Heart right ventricle (tissue), 16 donors: ENCODE measurements at places on chromosomes 2 and 18.
A peak's percentile ranks its signal among the peaks of the same experiment; 100 is the strongest.

DNA sequence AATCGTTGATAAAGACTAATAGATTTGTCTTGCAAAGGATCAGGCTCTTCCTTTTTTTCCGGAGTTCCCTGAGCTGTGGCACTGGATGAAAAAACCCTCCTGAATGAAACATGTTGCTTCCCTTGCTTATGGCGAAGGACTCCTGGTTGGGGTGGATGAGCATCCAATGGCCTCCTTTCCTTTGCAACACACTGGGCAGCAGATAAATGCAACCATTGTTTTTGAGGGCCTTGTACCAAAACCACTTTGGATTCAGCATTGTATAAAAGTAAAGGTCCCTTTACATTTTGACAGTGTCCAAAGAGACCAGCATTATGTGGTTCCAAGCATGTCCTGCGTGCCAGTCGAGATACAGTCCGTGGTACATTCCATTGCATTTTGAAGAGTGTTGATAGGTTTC is 44.7 kb downstream of the FAM210A start:
- no peak for DNase-seq

GRCh38 chr2:74850496-74851190 is 16.7 kb downstream of the HK2 start:
- DNase-seq = no peak

- DNase-seq = no peak
These were observed 1534.4 kb downstream of the LRP1B start for GRCh38 chr2:140596447-140596846.

DNA sequence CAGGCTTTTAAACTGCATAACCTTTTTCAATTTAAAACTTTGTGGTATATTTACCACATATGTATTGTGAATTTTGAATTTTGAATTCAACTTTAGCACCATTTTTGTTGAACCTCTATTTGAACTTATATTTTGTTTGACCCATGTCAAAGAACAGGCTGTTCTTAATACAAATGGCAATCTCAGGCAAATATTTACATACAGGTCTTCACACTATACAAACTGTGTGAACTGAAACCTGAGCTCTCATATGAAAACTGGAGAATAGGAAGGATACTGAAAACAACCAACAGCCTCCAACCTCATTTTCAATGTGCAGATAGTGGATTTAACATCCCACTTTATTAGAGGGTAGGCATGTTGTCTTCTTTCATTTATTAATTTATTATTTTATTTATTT is 491.8 kb downstream of the KCNJ3 start:
- DNase-seq = no peak

DNA sequence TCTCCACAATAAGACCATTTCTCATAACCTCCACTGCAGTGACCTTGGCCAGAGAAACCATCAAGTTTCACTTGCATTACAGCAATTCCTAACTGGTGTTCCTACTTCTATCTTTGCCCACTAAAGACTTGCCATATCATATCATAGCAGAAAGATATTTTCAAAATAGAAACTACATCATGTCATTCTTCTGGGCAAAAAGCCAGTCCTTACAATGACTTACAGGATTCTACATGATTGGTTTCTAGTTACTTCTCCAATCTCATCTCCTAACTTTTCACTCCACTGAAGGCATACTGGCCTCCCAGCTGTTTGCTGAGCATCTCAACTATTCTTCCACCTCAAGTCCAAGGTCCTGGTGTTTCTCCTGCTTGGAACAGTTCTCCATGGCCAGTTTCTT is 151.4 kb downstream of the HNMT start:
- no peak for DNase-seq

DNA sequence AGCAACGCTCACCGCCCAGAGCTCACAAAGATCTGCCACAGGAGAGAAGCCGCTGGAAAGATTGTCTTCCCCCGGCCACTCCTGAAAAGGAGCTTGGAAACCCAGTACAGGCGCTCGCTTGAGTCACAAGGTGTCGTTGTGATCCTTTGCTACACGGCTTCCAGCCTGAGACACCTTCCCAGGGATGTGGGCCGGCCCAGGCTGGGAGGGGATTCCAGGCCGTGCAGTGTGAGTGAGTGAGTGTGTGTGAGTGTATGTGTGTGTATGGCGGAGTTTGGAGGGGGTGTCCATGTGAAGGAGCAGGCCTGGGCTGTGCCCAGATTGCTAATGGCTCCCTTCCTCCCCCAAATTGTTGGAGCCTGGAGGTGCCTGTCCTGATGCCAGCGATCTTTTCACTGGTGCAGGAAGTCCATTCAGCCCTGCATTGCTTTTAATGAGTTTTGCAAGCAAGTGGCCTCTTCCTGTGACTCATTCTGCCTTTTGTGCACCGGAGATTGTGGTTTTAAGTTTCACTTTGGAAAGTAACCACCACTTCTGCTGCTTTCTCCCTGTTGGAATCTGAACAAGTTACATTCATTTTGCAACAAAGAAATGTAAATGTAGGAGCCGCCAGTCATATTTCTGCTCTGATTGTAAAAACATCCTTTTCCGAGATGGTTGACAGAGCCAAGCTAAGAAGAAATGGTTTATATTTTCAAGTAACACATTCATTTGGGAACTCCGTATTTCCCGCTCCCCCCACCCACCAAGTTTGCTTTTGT is 83.7 kb downstream of the LPIN1 start:
- DNase-seq = peak; percentile 69

DNA sequence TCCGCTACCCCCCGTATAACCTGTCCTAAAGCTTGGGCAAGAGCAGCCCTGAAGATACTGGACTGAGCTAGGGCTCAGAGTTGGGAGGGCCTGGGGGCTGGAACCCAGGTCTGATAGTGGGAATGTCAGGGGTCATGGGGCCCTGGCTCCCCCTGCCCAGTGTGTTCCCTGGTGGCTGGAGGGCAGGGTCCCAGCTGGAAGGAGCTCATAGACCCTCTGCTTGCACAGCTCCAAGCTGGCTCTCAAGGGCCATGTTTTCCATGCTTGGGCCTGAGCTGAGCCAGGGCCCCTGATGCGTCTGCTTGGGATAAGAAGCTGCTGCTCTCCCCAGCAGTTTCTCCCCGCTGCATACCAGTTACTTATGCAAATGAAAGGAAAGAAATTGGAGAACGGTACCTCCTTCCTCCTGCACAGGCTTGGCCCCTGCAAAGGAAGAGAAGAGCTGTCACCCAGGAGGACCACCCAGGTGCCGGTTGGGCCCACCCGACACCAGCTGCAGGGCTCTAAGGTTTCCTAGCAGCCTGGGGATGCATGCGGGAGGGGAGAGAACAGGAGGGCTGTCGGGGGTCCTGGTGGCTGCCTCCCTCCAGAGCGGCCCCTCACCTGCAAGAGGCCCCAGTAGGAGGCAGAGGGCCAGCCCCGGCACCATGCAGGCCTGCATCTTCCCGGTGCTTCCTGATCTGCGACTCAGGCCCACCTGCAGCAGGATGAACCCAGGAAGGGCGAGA is 628 bp downstream of the OTOS start:
- DNase-seq = no peak

DNA sequence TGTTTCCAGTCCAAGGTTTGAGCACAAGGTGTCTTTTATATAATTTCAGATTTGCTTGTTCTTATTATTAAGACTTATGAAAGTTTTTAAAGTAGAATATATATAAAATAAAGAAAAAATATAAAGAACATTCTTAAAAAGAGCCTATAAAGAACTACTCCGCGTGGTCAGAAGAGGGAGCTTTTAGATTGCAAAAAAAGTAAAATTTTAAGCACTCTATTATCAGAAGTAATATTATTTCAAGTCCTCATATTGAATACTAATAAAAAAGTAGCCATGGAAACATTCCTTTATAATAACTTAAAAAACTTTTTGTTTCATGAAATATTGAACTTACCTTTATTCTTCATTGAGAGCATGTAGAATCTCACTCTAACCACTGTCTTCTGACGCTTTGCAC is 51.4 kb downstream of the LINC00305 start:
- no peak for DNase-seq

DNA sequence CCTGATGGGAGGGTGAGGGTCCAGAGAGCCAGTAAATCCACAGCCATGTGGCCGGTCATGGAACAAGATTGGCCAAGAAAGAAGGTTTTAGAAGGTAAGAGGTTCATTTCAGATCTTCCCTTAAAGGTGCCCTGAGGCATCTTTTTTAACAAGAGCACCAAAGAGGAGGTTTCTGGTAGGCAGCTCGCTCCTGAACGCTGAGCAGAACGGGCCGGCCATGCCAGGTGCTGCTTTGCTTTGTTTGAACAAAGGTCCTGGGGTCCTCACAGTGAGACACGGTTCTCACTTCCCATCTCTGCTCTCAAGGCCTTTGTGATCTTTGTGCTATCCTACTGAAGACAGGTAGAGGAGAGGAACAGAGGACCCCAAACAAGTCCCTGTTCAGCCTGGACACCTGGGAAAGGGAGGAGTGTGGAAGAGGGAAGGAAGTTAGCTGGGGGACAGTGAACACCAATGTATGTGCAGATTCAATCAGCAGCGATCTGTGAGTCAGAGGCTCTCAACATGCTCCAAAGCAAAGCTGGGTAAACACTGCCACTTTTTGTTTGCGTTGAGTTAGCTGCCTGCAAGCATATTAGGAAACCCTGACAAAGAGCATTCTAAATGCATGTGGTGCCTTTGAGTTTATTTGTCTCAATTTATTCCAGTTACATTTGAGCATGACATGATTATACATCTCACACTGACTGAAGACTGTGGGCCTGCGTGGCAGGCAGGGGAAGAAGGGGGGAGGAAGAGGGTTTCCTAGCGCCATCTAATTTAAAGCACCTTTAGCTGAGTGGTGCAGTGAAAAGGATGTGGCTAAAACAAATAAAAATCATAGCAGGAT is 102.4 kb downstream of the ASB1 start:
- DNase-seq = no peak

DNA sequence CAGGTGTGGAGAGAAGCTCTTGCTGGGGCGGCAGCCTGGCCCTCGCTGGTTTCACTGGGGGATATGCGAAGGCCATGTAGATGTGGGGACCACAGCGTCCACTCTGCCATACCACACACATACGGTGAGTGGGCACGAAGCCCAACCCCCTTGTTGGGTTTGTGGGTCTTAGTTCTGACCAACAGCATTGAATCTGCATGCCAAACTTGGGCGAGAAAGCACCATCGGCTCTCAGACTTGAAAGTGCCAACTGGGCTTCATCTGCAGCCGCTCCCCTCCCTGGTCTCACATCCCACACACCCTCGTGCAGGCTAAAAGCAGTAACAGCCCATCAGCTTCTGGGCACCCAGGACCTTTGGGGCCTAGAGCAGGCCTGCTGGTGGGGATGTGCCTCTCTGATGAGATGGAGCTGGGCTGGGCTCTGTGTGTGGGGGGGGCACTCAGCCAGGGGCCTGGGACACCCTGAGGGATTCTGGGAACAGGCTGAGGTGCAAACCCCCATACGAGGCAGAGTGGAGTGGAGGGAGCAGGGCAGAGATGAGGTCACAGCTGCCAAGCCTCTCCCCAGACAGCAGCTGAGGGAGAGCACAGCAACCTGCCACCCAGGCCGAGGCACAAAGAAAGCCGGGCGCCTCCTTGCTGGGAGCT is 264.4 kb downstream of the TWIST2 start:
- DNase-seq = no peak

DNA sequence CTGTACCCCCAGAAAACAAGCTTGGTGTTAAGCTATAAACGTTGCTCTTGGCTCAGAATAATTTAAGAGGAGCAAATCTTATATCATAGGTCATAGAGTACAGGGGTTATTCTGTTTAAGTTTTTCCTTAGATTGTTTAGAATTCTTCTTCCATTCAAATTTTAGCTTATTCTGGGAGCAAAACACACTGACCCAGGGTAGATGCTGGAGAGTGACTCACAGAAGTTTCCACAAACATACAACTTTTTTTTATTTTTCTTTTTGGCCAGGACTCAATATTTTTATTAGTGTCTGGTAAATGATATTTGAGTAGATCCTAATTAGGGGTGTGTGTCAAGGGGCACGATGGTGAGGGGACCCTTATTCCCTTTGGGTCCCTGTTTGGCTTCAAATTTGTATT is 71.5 kb upstream of the PSME4 start:
- no peak for DNase-seq

DNA sequence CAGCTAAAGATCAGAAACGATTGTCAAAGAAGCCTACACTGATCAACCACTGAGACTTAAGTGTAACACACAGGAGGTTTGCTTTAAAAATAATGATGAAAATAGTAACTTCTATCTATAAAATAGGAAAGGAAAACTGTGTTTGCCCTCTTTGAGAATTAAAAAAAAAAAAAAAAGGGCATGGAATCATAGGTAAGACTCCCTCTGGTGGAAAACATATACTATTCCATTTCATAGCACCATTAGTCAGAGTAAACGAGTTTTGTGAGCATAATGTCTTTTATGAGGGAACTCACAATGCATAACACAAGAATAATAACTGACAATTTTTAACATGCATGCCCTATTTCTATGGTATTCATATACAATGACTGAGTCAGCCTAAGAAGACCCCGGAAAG is 36.3 kb downstream of the SLC35F5 start:
- DNase-seq = no peak

DNA sequence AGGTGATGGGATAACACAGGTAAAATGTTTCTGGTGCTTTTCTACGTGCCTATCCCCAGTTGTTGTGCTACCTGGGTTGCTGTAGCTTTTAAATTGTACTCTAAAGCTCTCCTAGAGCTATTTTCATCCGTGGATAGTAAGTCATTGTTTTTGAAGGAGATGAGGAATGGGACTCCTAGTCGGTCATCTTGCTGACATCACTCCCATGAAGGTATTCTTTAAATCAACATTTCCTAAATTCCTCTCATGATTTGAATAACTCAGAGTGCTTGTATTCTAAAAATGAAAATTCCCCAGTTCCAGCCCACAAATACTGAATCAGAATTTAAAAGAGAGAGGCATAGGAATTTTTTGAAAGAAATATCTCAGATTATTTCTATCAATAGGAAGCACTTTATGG is 44.3 kb downstream of the CCDC148 start:
- no peak for DNase-seq

DNA sequence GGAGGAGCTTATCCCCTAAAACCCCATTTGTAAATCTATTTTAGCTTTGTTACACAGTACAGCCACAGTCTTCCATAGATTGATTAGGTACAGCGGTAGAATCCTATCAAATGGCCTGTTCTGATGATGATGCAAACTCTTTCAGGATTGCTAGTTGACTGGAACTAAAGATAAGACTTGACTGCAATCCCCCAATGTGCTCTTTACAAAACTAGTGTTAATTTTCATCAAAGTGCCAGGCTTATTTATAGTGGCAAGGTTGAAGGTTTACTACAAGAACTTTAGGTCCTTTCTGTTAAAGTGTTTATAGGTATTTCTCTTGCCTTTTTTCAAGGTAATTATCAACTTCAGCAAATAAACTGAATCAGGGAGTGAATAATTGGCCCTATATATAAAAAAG is 9.0 kb upstream of the OTX1 start:
- DNase-seq = no peak

GRCh38 chr2:9707008-9707407 is 76.2 kb upstream of the YWHAQ start:
- no peak for DNase-seq

- DNase-seq = peak; percentile 66
These were observed 232.3 kb downstream of the KLHL29 start for GRCh38 chr2:23617167-23617810.

GRCh38 chr2:70979180-70979488 is 704 bp downstream of the ANKRD53 start:
- DNase-seq = no peak

- DNase-seq = no peak
These were observed 238.6 kb downstream of the TWIST2 start for GRCh38 chr2:239086325-239087020.
